ENCODE measurements at places on chromosomes 4 and X.

GRCh38 chr4:2875556-2875955 is 31.9 kb downstream of the ADD1 start:
- DNase-seq: no peak

- DNase-seq: no peak
Measured at GRCh38 chrX:65697211-65697641, 29.8 kb downstream of the MSN start.

GRCh38 chr4:66604192-66604591 is 933.9 kb upstream of the EPHA5 start:
- DNase-seq: no peak

- DNase-seq: no peak
Measured at GRCh38 chr4:155445306-155445705, 68.5 kb upstream of the MAP9 start.

- no peak for DNase-seq
Measured at GRCh38 chrX:137565921-137566745, at the start of gene ZIC3. TSS of gene ZIC3 (plus strand) at chrX:137566127. CDS start at chrX:137566692, 565 bp downstream.

DNA sequence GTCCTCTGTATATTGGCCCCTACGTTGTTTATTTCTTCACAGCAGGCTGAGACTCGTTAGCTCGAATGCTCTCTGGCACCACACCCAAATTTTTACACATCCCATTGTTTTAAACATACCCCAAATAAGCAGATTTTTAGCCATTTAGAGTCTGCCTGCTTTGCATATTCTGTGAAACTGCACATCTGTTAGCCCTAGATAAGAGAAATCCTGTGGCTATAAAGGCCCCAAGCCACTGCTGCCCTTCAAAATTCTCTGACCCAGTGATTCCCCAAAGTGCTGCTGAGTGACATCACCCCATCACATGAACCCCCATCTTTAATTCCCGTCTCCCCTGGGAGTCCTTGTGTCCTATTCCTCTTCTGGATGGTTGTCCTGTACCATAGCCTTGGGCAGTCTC is 20.8 kb downstream of the TEX13C start:
- DNase-seq: no peak

GRCh38 chr4:1265351-1265750 is 16.4 kb upstream of the CTBP1 start:
- DNase-seq: no peak

GRCh38 chr4:112112590-112113170 is 32.6 kb upstream of the FAM241A start:
- DNase-seq: no peak

DNA sequence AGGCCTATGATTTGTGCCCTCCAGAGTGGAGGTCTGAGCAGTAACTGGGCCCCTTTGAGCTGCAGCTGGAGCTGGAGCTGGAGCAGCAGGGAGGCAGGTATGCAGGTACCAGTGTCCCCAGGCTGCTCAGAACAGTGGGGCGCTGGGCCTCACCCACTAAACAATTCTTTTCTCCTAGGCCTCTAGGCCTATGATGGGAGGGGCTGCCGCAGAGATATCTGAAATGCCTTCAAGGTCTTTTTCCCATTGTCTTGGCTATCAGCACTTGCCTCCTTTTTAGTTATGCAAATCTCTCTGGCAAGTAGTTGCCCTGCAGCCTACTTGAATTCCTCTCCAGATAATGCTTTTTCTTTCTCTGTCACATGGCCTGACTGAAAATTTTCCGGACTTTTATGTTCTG is 79.7 kb upstream of the OTUD4 start:
- no peak for DNase-seq

- DNase-seq: peak; percentile 63
Measured at GRCh38 chrX:104098151-104098808, 14.0 kb upstream of the ZCCHC18 start.

- DNase-seq: no peak
Measured at GRCh38 chr4:94219402-94219801, 11.7 kb downstream of the SMARCAD1 start.

GRCh38 chr4:27198246-27198645 is 337.6 kb downstream of the STIM2 start:
- DNase-seq: no peak

- DNase-seq: no peak
Measured at GRCh38 chrX:82528525-82528924, 979.6 kb upstream of the POU3F4 start.

GRCh38 chrX:23578079-23578478 is 89.2 kb upstream of the PRDX4 start:
- DNase-seq: no peak

GRCh38 chr4:20844311-20844710 is 144.1 kb downstream of the PACRGL start:
- DNase-seq: no peak

GRCh38 chrX:102154900-102155805 is 624 bp downstream of the BEX5 start:
- peak; percentile 11 for DNase-seq

GRCh38 chr4:104424989-104425388 is 69.7 kb downstream of the CXXC4 start:
- DNase-seq: no peak

DNA sequence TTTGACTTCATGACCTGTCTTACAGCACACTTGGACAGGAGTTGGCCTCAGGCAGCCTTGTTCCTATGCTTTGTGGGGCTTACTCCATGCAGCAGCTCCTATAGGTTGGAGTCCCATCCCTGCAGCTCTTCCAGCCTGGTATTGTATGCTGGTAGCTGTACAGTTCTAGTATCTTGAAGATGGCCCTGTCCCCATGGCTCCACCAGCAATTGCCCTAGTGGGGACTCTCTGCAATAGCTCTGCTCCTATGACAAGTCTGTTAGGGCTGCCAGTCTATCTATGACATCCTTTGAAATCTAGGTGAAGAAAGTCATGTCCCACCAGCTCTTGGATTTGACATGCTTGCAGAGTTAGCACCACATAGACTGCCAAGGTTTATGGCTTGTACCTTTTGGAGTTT is 252.6 kb downstream of the ANTXR2 start:
- DNase-seq: no peak

- no peak for DNase-seq
Measured at GRCh38 chr4:111652986-111653385, 492.3 kb upstream of the FAM241A start.

GRCh38 chrX:43500246-43500645 is 155.9 kb upstream of the MAOA start:
- no peak for DNase-seq

DNA sequence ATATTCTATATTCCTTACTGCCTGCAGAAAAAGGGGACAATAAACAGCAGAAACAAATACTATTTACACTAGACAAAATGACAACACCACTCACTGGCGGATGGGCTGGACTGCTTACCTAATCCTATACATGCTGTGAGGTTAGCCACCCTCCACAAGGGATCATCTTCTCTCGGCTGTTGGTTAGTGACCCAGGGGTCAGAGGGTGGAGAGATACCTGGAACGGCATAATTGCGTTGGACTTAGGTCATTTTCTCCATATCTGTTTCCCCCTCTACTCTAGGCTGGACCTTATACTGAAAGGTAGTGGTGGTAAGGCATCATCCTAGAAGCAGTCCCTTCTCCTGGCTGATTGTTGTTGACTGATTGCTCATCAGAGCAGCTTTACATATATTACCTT is 286.8 kb upstream of the UGT8 start:
- no peak for DNase-seq

DNA sequence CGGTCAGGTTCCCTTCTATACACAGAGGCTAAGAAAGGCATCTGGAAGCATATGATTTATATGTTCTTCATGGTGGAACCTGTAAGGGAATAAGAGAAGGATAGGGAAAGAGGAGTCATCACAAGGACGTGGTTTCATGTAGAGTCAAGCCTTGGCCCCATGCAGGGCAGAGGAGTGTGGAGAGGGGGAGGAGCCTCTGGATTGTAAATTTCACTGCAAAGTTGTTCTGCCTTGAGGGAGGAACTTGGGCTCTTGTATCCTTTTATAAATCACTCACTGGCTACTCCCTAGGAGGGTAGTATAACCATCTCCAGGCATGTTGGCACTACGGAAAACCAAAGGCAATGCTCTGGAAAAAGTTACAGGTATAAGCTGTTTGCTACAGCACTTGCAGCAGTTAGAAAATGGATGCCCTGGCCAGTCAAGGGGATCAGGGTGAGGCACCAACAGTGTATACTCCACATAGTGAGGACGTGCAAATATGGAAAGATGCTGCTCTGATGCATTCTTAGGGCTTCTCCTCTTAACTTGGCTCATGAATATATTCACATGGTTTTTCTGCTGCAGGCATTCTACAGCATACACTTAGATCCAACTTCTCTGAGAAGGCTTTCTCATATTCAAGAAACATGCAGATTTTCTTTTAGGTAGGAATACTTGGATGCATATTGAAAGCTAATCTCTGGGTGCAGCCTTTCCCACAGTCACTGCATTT is 60.3 kb upstream of the ZNF81 start:
- DNase-seq: no peak

DNA sequence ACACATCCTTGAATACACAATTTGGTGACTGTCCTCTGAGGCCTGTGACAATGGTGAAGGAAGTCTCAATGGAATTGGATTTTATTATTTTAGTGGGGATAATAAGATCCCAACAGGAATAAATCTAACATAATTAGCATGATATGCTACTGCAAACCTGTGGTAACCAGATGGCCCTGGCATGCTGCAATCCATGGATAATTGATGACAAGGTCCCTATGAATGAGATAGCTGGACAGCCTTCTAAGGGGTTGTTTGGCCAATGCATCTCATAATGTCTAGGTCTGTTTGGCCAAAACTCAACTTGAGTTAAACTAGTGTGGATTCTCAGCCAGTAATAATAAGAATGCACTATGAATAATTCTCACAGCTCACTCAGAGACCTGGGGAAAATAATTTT is 145.3 kb upstream of the GALNTL6 start:
- no peak for DNase-seq

DNA sequence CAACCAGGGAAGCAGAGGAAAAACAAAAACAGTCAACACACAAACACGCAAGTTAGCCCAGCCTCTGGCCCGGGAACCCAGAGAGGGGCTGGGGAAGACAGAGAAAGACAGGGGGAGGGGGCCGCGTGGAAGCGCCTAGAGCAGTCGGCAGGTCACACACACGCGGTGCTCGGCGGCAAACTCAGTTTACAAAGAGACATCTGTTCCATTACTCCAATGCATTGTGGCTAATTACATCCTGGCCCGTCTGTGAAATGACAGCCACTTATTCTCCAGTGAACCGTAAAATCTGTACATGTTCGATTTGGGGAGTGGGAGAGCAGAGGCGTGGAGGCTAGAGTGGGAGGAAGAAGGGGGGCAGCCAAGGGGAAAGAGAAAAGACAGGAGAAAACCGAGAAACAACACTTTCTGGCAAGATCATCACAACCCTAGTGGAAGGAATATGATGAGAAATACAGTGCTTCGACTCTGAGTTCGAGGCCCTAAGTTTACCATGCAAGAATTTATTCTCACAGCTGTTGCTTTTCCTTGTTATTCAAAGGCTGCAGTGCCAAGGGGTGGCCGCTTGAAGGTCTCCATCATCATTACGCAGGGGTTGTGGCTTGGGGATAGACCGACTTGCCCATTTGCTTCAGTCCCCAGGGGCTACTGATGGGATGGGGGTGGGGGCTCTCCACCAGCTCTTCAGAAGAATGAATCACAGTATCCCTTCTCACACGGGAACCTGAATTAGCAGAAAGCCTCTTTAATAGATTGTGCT is 167.7 kb downstream of the MGST2 start:
- DNase-seq: no peak

- DNase-seq: no peak
Measured at GRCh38 chr4:107743532-107743931, 23.5 kb upstream of the PAPSS1 start.

GRCh38 chrX:132435222-132435621 is 53.6 kb downstream of the MBNL3 start:
- no peak for DNase-seq

DNA sequence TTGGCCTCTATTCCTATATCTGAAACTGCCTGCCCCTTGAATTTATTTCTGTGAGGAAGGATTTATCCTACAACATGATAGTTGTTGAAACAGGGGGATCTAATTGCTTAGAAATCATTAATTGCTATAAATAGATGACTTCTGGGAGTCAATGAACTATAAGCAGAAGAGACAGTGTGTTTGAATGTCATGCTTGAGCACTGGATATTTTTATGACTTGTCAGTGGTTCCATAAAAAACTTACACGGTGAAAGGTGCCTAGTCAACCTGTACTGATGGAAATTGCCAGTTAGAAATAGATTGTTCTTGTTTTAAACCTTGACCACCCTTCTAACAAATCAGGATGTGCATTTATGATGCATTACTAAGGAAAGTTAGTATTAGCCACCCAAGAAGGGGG is 306.9 kb upstream of the PPARGC1A start:
- DNase-seq: no peak

DNA sequence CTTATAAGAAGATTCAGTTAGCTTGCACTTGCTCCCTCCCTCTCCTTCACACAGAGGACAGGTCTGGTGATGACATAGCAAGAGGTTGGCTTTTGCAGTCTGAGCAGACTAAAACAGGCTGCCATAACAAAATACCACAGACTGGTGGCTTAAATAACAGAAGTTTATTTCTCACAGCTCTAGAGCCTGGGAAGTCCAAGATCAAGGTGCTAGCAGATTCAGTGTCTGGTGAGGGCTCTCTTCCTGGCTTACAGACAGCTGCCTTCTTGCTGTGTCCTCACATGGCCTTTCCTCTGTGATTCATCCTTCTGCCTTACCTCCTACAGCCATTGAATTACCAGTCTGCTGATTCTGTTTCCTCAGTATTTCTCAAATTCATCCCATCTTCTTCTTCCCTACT is 13.1 kb downstream of the RP2 start:
- DNase-seq: no peak

DNA sequence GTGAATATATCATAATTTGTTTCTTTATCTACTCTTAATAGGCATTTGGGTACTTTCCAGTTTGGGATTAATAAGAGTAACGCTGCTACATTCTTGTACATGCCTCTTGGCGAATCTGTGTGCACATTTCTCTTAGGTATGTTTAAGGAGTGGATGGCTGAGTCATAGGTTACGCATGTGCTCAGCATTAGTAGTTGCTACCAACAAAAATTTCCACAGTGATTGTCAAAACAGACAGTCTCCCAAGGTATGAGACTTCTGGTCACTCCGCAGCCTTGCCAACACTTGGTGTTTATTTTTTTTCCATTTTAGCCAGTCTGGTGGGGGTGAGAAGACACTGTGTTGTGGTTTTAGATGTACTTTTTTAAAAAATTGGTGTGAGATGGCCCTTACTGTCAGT is 44.6 kb downstream of the FGFBP1 start:
- no peak for DNase-seq
